ENCODE measurements at places on chromosomes 7 and 10. TPM values are rescaled to one million over a fixed set of nuclear protein-coding genes. Genes with fewer than 3 reads are reported as not detected.
A peak's percentile ranks its signal among the peaks of the same experiment; 100 is the strongest.

- H3K27me3 ChIP-seq, result no peaks in the 10 kb centered on the region
- H3K4me3 ChIP-seq, result no peak overlapping the region
- no peak overlapping the region for H3K27ac ChIP-seq
Measured at GRCh38 chr10:86940677-86941076, 16.7 kb downstream of the MMRN2 start.

GRCh38 chr10:73876157-73876556 lies 1.8 kb upstream of the CAMK2G start:
- no peaks in the 10 kb centered on the region for H3K27me3 ChIP-seq
- H3K36me3 ChIP-seq, result no peaks in the 10 kb centered on the region
- peak overlapping the region; percentile 29 for H3K27ac ChIP-seq

GRCh38 chr7:156374335-156374734 lies 266.2 kb upstream of the RNF32 start:
- no peaks in the 10 kb centered on the region for H3K27me3 ChIP-seq
- H3K27ac ChIP-seq, result no peak overlapping the region
- no peak overlapping the region for H3K4me3 ChIP-seq

- H3K27me3 ChIP-seq, result no peaks in the 10 kb centered on the region
Measured at GRCh38 chr7:133051066-133051465, 30.8 kb downstream of the CHCHD3 start.

- peak overlapping the region; percentile 65 for H3K27ac ChIP-seq
- H3K36me3 ChIP-seq, result no peaks in the 10 kb centered on the region
- H3K27me3 ChIP-seq, result no peaks in the 10 kb centered on the region
- no peak overlapping the region for H3K4me3 ChIP-seq
Measured at GRCh38 chr10:104330168-104331110, 7.8 kb downstream of the ITPRIP start.

- no peaks in the 10 kb centered on the region for H3K27me3 ChIP-seq
- no peak overlapping the region for H3K4me3 ChIP-seq
- no peaks in the 10 kb centered on the region for H3K36me3 ChIP-seq
- DNase-seq, result no peak
- H3K4me1 ChIP-seq, result no peaks in the 10 kb centered on the region
Measured at GRCh38 chr7:131455546-131455945, 100.9 kb downstream of the PODXL start.

- no peak for DNase-seq
- H3K36me3 ChIP-seq, result no peaks in the 10 kb centered on the region
- H3K4me1 ChIP-seq, result no peaks in the 10 kb centered on the region
- no peaks in the 10 kb centered on the region for H3K27me3 ChIP-seq
Measured at GRCh38 chr7:128705891-128706333, 33.2 kb upstream of the CALU start.

GRCh38 chr7:111301891-111302290 lies 211.0 kb downstream of the LRRN3 start:
- no peaks in the 10 kb centered on the region for H3K27me3 ChIP-seq
- no peaks in the 10 kb centered on the region for H3K4me1 ChIP-seq
- H3K4me3 ChIP-seq, result no peak overlapping the region
- no peak overlapping the region for H3K27ac ChIP-seq
- no peak for DNase-seq

DNA sequence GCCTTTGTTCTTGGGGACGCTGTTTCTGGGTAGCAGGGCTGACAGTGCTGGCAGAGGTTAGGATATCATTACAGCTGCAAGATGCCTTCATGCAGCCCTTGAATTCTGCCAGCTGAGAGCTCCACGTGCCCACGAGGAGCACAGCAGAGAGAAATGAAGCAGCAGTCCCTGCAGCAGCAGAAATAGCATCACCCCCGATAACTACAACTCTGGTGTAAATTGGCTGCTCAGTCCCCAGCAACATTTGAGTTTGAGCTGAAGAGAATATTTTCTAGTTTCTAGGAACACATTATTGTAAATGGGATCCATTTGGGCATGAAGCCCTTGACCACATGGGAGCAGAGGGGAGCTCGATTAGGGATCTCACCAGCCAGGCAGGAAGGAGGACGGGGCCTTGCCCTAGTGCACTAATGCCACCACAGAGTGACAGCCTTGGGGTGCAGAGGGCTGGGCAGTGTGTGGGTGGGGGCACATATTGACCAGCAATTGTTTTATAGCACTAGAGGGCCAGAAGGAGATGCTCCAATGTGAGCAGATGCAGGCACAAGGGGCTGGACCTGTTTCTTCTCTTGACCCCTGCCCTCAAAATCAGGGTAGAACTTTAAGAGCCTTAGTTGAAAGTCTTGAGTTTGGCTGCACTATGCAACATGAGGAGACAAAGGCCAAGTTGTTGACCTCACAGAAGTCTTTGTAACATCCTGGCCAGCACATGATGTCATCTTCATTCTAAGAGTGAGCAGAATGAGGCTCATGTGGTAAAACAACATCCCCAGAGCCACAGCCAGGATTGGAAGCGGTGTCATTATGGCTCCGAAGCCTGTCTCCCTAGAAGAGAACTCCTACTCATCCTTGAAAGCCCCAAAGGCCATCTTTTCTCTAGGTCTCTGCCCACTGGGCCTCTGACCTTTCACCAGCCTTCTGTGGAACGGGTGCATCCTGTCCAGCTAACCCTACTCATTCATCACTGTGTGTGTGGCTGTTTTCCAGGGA lies 52.6 kb downstream of the ADCY1 start:
- H3K36me3 ChIP-seq, result no peaks in the 10 kb centered on the region
- no peak for DNase-seq
- no peaks in the 10 kb centered on the region for H3K4me1 ChIP-seq
- H3K4me3 ChIP-seq, result no peak overlapping the region
- H3K27me3 ChIP-seq, result no peaks in the 10 kb centered on the region
- H3K27ac ChIP-seq, result no peak overlapping the region

GRCh38 chr7:4325732-4326131 lies 356.4 kb upstream of the FOXK1 start:
- H3K27ac ChIP-seq, result no peak overlapping the region
- DNase-seq, result no peak
- no peaks in the 10 kb centered on the region for H3K36me3 ChIP-seq
- H3K4me3 ChIP-seq, result no peak overlapping the region
- no peaks in the 10 kb centered on the region for H3K27me3 ChIP-seq

DNA sequence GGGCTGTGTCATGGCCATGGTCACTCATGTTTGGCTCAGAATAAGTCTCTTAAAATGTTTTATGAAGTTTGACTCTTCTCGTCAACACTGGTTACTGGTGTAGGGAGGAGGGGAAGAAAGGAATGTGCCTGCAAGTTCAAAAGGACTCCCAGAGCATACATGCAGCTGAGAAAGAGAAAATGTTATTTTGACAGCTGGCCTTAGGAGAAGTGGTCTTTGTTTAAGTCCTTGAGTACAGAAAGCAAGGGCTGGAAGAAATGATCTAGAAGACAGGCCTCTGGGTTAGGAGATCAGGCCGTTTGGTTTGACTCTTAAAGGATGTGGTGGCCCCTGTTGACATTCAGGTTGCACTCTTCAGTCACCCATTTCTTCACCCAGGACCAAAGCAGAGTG lies 245.5 kb downstream of the REEP3 start:
- H3K4me3 ChIP-seq, result no peak overlapping the region
- peaks cover 3% of the 10 kb centered on the region for H3K4me1 ChIP-seq
- no peak for DNase-seq
- no peak overlapping the region for H3K27ac ChIP-seq
- no peaks in the 10 kb centered on the region for H3K36me3 ChIP-seq

- H3K36me3 ChIP-seq, result no peaks in the 10 kb centered on the region
- no peak overlapping the region for H3K27ac ChIP-seq
Measured at GRCh38 chr10:104253106-104253505, 1.6 kb upstream of the GSTO1 start.

GRCh38 chr7:117281562-117281961 lies 41.3 kb downstream of the WNT2 start:
- no peaks in the 10 kb centered on the region for H3K27me3 ChIP-seq
- no peak for DNase-seq
- no peaks in the 10 kb centered on the region for H3K36me3 ChIP-seq
- H3K4me1 ChIP-seq, result no peaks in the 10 kb centered on the region
- H3K4me3 ChIP-seq, result no peak overlapping the region

DNA sequence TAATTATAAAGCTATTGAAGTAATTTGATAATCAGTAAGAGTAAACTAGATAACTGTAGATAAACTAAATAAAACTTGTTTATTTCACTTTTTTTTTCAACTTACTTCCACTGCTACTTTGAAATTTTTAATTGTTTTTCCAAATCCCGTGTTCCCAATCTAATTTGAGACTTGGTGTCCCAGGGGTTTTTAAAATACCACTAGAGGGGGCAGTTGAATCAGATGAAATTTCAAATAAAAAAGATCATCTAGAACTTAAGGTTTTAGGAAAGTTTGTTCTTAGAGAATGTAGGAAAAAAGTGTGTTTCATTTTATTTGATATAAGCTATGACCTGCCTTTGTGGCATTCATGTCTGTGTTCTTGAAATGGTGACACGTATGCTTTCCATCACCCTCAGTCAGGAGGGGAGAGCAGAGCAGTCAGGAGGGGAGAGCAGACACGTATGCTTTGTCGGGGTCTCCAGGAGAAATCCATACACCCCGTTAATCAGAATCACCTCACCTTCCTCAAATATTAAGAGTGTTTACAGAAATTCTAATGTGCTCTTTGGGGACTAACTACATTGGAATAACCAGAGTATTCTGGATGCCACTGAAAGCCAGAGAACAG lies 49.9 kb downstream of the C10orf67 start:
- no peaks in the 10 kb centered on the region for H3K36me3 ChIP-seq
- no peak for DNase-seq
- H3K27ac ChIP-seq, result no peak overlapping the region
- no peak overlapping the region for H3K4me3 ChIP-seq
- peaks cover 4% of the 10 kb centered on the region for H3K27me3 ChIP-seq

- H3K4me3 ChIP-seq, result no peak overlapping the region
- no peaks in the 10 kb centered on the region for H3K4me1 ChIP-seq
- H3K27ac ChIP-seq, result no peak overlapping the region
- H3K27me3 ChIP-seq, result no peaks in the 10 kb centered on the region
- no peaks in the 10 kb centered on the region for H3K36me3 ChIP-seq
Measured at GRCh38 chr10:51696251-51696650, 3.1 kb downstream of the CSTF2T start.

- DNase-seq, result peak; percentile 92
- no peak overlapping the region for H3K4me3 ChIP-seq
- H3K27me3 ChIP-seq, result no peaks in the 10 kb centered on the region
- no peak overlapping the region for H3K27ac ChIP-seq
Measured at GRCh38 chr7:105678811-105679495, 97.7 kb upstream of the EFCAB10 start.

The EBLN1 gene
- total RNA-seq, result not detected

The LDB3 gene
- 67.9 TPM for total RNA-seq

The VGF gene
- not detected for total RNA-seq

The PLAC9 gene
- 37.7 TPM for total RNA-seq

The CYP3A7 gene
- total RNA-seq, result not detected

The C10orf62 gene
- 0.42 TPM for total RNA-seq

The GPC2 gene
- total RNA-seq, result 3.7 TPM

The GPR85 gene
- 0.32 TPM for total RNA-seq

All from aorta (tissue), 5 donors.